ENCODE measurements at places on chromosomes 11 and 22. TPM values are rescaled to one million over a fixed set of nuclear protein-coding genes. Genes with fewer than 3 reads are reported as not detected.
A peak's percentile ranks its signal among the peaks of the same experiment; 100 is the strongest.

- H3K27ac ChIP-seq, result peak overlapping the region; percentile 98
- peaks cover 55% of the 10 kb centered on the region for H3K36me3 ChIP-seq
- H3K4me3 ChIP-seq, result peak overlapping the region; percentile 82
- peaks cover 82% of the 10 kb centered on the region for H3K4me1 ChIP-seq
Observed at GRCh38 chr11:117986981-117987574, 884 bp downstream of the IL10RA start.

GRCh38 chr11:32829157-32829679 lies 509 bp upstream of the PRRG4 start:
- H3K27me3 ChIP-seq, result peaks cover 46% of the 10 kb centered on the region
- H3K4me3 ChIP-seq, result peak overlapping the region; percentile 91
- H3K4me1 ChIP-seq, result peaks cover 15% of the 10 kb centered on the region
- H3K36me3 ChIP-seq, result no peaks in the 10 kb centered on the region
- no peak for DNase-seq

GRCh38 chr11:48193876-48194275 lies 22.7 kb upstream of the OR4B1 start:
- peaks cover 18% of the 10 kb centered on the region for H3K4me1 ChIP-seq
- no peaks in the 10 kb centered on the region for H3K27me3 ChIP-seq
- H3K4me3 ChIP-seq, result no peak overlapping the region
- no peak overlapping the region for H3K27ac ChIP-seq
- peaks cover 10% of the 10 kb centered on the region for H3K36me3 ChIP-seq
- no peak for DNase-seq

DNA sequence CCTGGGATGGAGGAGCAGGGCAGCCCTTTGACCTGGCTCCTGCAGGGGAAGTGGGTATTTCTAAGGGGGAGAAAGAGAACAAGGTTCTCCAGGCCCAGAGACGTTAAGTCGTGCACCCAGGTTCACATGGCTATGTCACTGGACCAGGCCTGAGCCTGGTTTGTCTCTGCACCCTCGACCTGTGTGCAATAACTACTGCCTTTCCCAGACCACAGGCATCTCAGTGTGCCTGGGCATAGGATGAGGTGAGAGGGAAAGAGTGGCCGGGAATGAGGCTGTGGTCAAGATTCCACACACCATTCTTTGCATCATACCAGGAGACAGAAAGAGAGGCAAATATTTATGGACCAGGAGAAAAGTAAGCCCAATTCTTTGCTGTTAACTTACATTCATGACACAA lies 66.8 kb downstream of the PRR5L start:
- peaks cover 55% of the 10 kb centered on the region for H3K27me3 ChIP-seq
- DNase-seq, result no peak
- H3K27ac ChIP-seq, result no peak overlapping the region
- no peaks in the 10 kb centered on the region for H3K36me3 ChIP-seq
- H3K4me1 ChIP-seq, result peaks cover 40% of the 10 kb centered on the region

- H3K4me3 ChIP-seq, result no peak overlapping the region
- no peak for DNase-seq
- H3K27me3 ChIP-seq, result no peaks in the 10 kb centered on the region
Observed at GRCh38 chr11:2762031-2762380, 62.2 kb upstream of the KCNQ1OT1 start.

DNA sequence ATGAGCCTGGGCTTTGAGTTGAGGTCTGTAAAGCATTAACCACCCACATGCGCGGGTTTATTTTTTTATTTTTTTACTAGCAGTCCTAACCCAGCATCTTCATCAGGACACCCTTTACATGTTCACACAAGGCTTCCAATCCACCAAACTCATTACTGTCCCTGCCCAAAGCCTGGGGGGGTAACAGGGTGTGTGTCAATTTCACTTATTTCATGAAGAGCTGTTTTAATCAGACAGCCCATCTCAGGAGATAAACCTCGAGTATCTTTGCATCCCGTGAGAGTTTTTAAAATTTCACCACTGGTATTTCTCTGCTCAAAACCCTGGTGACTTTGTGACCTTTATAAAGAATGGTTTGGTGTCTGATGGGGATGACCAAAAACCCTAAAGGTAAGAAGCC lies 45.6 kb downstream of the ANO1 start:
- DNase-seq, result no peak
- H3K4me3 ChIP-seq, result no peak overlapping the region
- H3K27me3 ChIP-seq, result peaks cover 18% of the 10 kb centered on the region
- no peak overlapping the region for H3K27ac ChIP-seq

DNA sequence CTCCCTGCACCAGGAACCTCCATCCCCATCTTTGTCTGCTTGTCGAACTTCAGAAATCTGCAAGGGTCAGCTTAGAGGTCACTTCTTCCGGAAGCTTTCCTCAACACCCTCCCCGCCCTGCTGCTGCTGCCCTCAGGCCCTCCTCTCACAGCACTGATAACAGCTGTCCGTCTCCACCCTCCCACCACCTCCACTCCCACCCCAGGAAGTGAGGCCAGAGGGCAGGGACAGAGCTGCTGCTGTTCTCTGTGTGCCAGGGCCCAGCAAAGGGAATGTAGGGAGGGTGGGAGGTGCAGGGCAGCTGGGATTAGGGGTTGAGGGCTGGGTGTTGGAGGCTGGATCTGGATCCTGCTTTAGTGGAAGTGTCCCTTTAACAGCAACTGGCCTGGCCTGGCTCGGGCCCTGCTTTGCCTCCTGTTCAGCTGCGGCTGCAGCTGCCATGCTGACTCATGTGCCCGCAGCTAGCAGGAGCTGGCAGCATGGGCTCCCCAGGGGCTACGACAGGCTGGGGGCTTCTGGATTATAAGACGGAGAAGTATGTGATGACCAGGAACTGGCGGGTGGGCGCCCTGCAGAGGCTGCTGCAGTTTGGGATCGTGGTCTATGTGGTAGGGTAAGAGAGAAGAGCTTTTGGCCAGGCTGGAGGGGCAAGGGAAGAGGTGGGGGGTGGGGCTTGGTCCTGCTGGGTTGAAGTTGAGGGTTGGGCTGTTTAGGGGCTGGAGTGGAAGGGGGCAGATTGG lies at the start of gene P2RX6:
P2RX6 (plus strand) TSS at position 440 of the 740 bp plus-strand sequence; CDS start at position 450, 10 bp downstream.
- peak within 1 kb of the TSS; percentile 90 for H3K4me3 ChIP-seq
- DNase-seq, result no peak
- H3K27me3 ChIP-seq, result no peaks in the 10 kb centered on the region
- H3K4me1 ChIP-seq, result peaks cover 23% of the 10 kb centered on the region
- no peaks in the 10 kb centered on the region for H3K36me3 ChIP-seq

DNA sequence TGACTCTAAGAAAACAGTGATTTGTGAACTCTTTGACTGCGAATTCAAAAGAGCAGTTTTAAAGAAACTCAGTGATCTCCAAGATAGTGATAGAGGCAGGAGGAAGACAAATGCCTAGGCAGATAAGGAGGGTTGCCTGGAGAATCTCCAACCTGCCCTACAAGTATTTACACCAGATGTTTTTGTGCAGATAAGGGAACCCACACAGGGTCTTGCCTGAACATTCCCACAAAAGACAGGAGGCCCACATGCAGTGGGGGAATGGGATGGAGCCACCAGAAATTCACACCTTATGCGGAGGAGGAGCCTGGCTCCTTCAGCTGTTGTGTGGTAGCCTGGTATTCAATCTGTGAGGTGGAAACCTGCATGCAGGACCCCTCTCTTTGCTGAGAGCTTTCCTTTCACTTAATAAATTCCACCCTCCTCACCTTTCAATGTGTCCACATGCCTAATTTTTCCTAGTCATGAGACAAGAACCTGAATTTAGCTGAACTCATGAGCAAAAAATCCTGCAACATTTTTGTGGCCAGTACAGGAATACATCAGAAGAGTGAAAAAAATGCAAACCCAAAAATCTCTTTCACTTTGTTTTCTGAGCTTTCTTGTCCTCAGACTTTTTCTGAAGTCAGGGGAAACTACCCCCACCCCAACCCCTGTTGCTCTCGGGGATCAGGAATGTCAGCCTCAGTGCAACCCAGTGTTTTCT lies 8.1 kb upstream of the GLYAT start:
- H3K4me1 ChIP-seq, result peaks cover 13% of the 10 kb centered on the region
- peaks cover 4% of the 10 kb centered on the region for H3K36me3 ChIP-seq
- no peaks in the 10 kb centered on the region for H3K27me3 ChIP-seq
- H3K4me3 ChIP-seq, result no peak overlapping the region
- DNase-seq, result no peak
- H3K27ac ChIP-seq, result no peak overlapping the region

- peaks cover 1% of the 10 kb centered on the region for H3K36me3 ChIP-seq
- no peak overlapping the region for H3K4me3 ChIP-seq
- peaks cover 7% of the 10 kb centered on the region for H3K4me1 ChIP-seq
- H3K27me3 ChIP-seq, result no peaks in the 10 kb centered on the region
Observed at GRCh38 chr22:42632096-42632495, 8.3 kb downstream of the ATP5MGL start.

DNA sequence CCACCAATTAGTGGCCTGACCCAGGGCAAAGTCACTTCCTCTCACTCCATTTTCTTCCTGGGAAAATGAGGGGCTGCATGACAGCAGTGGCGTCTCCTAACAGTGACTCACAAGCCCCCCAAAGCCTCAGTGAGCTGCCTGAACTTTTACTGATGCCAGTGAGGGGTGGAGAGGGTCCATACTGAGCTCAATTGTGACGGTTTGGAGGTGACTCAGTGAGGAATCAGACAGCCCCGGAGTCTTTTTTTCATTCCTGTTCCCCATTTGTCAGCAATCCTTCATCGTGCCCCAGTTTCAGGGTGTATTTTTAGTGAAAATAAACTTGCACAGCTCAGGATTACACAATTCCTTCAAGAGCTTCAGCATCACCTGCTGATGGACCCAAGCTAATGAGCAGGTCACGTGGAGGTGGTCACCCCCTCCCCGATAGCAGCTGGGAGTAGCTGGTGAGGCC lies 30.1 kb upstream of the RASD2 start:
- H3K4me1 ChIP-seq, result no peaks in the 10 kb centered on the region
- H3K4me3 ChIP-seq, result no peak overlapping the region
- H3K27ac ChIP-seq, result no peak overlapping the region
- DNase-seq, result no peak

GRCh38 chr11:105610871-105611571 lies 1.1 kb downstream of the GRIA4 start:
- H3K4me3 ChIP-seq, result peak overlapping the region; percentile 81
- H3K36me3 ChIP-seq, result no peaks in the 10 kb centered on the region
- no peak for DNase-seq
- peaks cover 55% of the 10 kb centered on the region for H3K27me3 ChIP-seq

DNA sequence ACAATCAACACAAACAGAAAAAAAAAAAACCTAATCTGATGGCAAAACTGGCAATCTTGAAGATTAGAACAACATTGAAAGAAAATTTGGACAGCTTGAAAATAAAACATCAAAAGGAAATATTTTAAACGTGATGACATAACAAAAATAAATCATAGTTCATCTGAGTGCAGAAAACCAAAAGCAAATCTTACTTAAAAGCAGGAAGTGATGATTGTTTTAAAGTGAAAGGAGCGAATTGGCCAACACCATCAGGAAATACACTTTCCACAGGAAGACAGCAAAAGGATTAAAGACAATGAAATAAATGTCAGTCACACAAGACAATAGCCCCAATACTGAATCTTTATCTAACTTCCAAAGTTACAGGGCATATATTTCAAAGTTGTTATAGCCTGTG lies 696.5 kb upstream of the CHORDC1 start:
- no peak for DNase-seq
- no peak overlapping the region for H3K27ac ChIP-seq
- H3K27me3 ChIP-seq, result no peaks in the 10 kb centered on the region
- no peak overlapping the region for H3K4me3 ChIP-seq
- H3K4me1 ChIP-seq, result no peaks in the 10 kb centered on the region
- H3K36me3 ChIP-seq, result no peaks in the 10 kb centered on the region

- H3K4me3 ChIP-seq, result no peak overlapping the region
- H3K36me3 ChIP-seq, result no peaks in the 10 kb centered on the region
- no peaks in the 10 kb centered on the region for H3K27me3 ChIP-seq
- H3K27ac ChIP-seq, result no peak overlapping the region
- no peaks in the 10 kb centered on the region for H3K4me1 ChIP-seq
Observed at GRCh38 chr11:121356357-121356756, 63.8 kb downstream of the SC5D start.

GRCh38 chr11:46840116-46840515 lies 6.0 kb downstream of the CKAP5 start:
- DNase-seq, result no peak
- no peak overlapping the region for H3K27ac ChIP-seq
- H3K36me3 ChIP-seq, result peaks cover 5% of the 10 kb centered on the region

DNA sequence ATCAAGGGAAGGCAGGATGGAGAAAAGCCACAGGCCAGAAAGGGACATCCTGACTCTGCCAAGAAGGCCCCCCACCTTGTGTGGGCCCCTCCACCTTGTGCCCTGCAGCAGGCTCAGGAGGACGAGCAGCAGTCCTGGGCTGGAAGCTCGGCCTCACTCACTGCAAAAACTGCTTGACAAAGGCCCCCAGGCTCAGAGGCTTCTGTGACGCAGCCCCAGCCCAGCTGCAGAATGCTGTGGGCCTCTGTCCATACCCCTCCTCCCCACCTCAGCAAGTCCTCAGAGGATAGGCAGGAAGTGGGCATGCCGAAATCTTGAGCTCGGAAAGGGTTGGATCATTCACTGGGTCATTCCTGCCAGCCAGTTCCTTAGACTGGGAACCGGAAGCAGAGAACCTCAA lies 61.9 kb downstream of the NRXN2 start:
- no peak overlapping the region for H3K27ac ChIP-seq
- no peaks in the 10 kb centered on the region for H3K27me3 ChIP-seq
- peaks cover 14% of the 10 kb centered on the region for H3K4me1 ChIP-seq
- H3K4me3 ChIP-seq, result no peak overlapping the region
- no peaks in the 10 kb centered on the region for H3K36me3 ChIP-seq
- no peak for DNase-seq

GRCh38 chr11:134196756-134197155 lies 27.0 kb downstream of the NCAPD3 start:
- no peak for DNase-seq
- no peak overlapping the region for H3K4me3 ChIP-seq
- no peaks in the 10 kb centered on the region for H3K4me1 ChIP-seq
- no peaks in the 10 kb centered on the region for H3K27me3 ChIP-seq
- no peak overlapping the region for H3K27ac ChIP-seq

- H3K27me3 ChIP-seq, result peaks cover 51% of the 10 kb centered on the region
- no peak overlapping the region for H3K27ac ChIP-seq
- peak overlapping the region; percentile 63 for H3K4me3 ChIP-seq
- H3K4me1 ChIP-seq, result peaks cover 31% of the 10 kb centered on the region
- DNase-seq, result no peak
Observed at GRCh38 chr11:59206635-59207034, 6.1 kb downstream of the MPEG1 start.

GRCh38 chr11:76392870-76393269 lies 11.7 kb downstream of the GVQW3 start:
- H3K36me3 ChIP-seq, result no peaks in the 10 kb centered on the region
- H3K4me3 ChIP-seq, result no peak overlapping the region
- H3K27me3 ChIP-seq, result peaks cover 7% of the 10 kb centered on the region
- DNase-seq, result no peak

Gene MUC5B
- not detected for total RNA-seq

Gene BIK
- 5.0 TPM for total RNA-seq

Gene KCNJ5
- total RNA-seq, result not detected

Gene APOBEC3G
- 77.8 TPM for total RNA-seq

Gene CHRM1
- total RNA-seq, result not detected

Gene GTSE1
- 54.2 TPM for total RNA-seq

Gene SCT
- total RNA-seq, result not detected

Gene GRM5
- total RNA-seq, result not detected

Gene MS4A12
- not detected for total RNA-seq

Gene SMTNL1
- total RNA-seq, result not detected

Gene HEPHL1
- total RNA-seq, result not detected
